Stimulated activated CD8-positive, alpha-beta memory T cell treated with anti-CD3 and anti-CD28 coated beads, Interleukin-4, amount 100 ng/mL, for 1 hour (primary cell): ENCODE measurements at places on chromosomes 12 and 14.

- DNase-seq = peak; percentile 21
Observed at GRCh38 chr12:46373301-46374296, 1.0 kb upstream of the SLC38A2 start.

GRCh38 chr14:75220156-75220555, 43.7 kb upstream of the TMED10 start:
- DNase-seq = no peak

GRCh38 chr14:94317259-94317658, 5.9 kb downstream of the SERPINA6 start:
- DNase-seq = no peak

- no peak for DNase-seq
Observed at GRCh38 chr12:80802652-80803400, 86.1 kb downstream of the MYF5 start.

- DNase-seq = no peak
Observed at GRCh38 chr12:68078737-68079136, 80.8 kb downstream of the IFNG start.

- no peak for DNase-seq
Observed at GRCh38 chr14:73630009-73630780, 14.6 kb upstream of the DNAL1 start.

DNA sequence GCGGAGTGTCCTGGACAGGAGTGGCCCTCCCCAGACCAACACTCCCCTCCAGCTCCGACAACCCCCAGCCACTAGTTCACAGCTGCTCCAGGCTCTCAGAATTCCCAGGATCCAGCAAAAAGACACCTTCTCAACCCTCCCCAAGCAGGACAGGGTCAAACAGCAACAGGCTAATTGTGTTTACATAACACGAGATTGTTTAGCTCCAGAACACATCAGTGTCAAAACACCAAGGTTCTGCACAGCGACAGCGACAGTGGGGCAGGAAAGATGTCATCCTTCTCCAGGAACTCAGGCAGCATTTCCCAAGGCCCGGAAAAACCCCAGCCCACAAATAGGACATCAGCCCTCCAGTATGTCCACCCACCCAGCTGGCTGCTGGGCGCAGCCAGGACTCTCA, 16.5 kb downstream of the ITPK1 start:
- no peak for DNase-seq

- DNase-seq = no peak
Observed at GRCh38 chr12:119748497-119748896, 80.6 kb downstream of the PRKAB1 start.

GRCh38 chr12:1744932-1745331, 54.1 kb downstream of the ADIPOR2 start:
- DNase-seq = no peak

DNA sequence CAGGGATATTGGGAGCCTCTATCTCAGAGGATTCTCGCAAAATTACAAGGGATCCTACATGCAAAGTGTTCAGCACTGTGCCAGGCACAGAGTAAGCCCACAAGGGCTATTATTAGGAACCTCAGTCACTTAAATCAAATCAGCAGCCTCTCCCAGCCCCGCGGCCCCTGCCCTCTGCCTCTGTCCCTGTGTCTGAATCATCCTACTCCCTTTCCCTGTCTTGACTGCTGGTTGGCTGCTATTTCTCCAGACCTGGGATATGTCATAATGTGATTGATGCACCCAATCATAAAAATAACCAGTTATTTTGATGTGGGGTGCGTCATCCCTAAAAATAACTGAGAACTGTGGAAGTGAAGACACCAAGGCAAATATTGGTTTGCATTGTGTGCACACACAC, 176.3 kb downstream of the KSR2 start:
- no peak for DNase-seq

GRCh38 chr14:87181288-87181687, 811.7 kb downstream of the GALC start:
- no peak for DNase-seq

GRCh38 chr12:2583642-2584401, 210.9 kb upstream of the FKBP4 start:
- no peak for DNase-seq

DNA sequence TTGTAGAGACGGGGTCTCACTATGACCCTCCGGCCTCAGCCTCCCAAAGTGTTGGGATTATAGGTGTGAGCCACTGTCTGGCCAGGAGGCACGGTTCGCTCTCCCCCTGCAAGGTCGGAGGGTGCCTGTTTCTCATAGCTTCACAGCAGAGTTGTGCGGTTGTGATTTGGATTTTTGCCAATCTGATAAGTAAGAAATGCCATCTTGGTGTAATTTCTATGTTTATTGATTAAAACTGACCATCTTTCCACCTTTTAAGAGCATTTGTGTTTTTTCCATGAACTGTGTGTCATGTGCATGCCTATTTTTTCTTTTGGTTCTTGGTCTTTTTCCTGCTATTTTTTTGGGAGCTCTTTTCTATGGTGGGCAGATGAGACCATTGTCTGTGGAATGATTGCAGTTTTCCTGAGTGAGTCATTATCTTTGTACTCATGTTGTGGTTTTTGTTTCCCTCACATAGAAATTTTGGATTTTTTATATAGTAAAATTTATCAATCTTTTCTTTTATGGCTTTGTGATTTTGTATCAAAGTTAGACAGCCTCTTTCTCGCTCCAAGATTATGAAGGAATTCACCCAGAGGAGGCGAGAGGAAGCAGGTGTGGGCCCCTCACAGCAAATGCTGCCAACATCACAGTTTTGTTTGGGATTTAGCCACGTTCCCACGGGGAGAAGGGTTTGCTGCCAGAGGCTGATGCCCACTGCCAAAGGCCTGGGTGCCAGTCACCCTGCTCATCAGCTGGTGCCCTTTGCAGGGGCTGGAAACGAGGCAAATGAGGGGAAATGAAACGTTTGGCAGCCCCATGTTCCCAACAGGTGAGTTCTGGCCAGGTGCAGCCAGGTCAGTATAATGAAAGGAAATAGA, 47.2 kb downstream of the RFX4 start:
- DNase-seq = no peak

DNA sequence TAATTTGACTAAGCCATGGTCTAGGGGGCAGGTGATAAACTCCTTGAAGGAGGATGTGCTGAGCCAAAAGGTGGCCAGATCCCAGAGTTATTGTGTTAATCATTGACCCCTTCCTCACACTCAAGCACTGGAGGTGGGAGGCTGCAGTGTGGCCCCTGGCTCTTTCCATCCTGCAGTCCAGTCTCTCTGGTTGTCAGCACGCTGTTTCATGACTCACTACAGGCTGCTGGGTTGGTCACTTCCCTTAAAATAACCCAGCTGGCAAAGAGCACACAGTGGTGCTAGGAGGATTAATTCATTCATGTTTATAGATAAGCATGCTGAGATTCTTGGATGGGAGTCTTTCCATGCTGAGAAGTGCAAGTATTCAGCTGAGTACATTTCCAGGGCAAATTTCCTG, 228.9 kb downstream of the ANO2 start:
- no peak for DNase-seq

- no peak for DNase-seq
Observed at GRCh38 chr12:110561471-110562201, 21.5 kb downstream of the PPTC7 start.

DNA sequence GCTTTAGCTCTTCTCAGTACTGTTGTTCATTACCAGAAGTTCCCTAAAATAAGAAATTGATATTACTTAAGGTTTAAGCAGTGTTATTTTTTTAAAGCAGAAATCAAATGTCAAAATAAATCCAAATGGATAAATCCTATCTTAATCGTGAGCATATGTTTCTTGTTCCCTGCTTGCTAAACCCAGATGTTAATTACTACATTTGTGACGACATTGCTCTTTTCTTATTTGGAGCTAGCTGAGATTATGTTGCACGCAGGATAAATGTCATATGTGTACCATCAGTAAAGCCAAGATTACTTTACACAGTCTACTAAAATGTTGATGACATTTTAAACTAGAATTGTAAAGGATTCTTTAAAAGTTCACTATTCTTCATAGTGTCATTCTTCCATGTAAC, 157.5 kb downstream of the PLCZ1 start:
- no peak for DNase-seq

DNA sequence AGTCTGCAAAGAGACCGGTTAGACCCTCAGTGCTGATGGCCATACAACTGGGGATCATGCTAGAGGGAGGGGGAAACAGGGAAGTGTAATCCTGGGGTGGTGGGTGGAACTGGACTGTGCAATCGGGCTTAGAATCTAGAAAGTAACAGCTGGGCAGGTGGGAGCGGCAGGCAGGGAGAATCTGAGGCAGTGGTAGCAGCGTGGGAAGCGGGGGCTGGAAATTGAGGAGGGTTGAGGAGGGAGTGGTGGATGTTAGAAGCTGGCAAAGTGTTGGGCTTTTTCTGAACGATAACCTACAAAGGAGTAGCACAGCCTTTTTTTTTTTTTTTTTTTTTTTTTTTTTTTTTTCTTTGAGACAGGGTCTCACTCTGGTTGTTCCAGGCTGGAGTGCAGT, 3.1 kb upstream of the IGFBP6 start:
- no peak for DNase-seq

DNA sequence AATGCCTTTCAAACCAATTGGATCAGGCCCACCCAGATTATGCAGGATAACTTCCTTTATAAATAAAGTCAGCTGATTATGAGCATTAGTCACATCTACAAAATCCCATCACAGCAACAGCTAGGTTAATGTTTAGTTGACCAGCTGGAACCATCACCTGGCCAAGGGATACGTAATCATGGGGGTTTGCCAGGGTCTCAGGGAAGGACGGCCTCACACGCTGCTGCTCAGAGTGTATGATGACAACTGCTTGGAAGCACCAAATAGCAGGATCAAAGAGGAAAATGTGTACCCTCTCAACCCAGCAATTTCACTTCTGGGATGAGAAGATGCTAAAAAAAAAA, 162.6 kb downstream of the SLC15A4 start:
- no peak for DNase-seq

DNA sequence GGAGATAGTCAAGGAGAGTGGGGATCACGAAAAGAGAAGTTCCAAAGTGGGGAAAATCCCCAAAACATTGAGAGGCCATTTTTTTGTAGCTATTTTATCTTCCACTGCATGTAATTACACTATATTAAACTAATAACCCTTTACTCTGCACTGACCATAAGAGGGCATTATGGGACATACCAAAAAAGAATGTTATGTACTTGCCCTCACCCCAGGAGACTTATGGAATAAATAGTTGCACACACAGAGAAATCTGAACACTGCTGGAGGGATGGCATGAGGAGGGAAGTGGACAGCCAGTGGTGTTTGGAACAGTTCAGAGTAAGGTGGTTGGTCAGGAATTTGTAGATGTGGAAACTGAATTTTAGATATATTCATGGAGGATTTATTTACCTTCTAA, 422.9 kb downstream of the SNAPC1 start:
- no peak for DNase-seq

DNA sequence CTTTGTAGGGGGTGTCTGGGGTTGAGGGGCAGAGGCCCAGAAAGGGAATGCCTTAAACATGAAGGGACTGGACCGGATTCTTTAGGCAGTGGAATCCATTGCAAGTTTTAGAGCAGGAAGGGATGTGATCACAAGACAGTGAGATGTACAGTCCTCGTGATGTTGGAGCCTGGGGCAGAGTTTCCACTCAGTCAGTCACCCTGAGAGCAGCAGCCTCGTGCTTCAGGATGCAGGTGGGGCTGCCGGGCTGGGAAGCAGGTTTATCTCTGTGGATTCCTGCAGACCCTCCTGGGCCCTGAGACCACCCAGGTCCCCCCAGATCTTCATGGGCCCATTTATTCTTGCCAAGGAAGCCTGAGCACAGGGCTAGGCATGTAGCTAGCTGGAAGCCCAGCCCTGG, 38.5 kb downstream of the RIN3 start:
- DNase-seq = no peak

DNA sequence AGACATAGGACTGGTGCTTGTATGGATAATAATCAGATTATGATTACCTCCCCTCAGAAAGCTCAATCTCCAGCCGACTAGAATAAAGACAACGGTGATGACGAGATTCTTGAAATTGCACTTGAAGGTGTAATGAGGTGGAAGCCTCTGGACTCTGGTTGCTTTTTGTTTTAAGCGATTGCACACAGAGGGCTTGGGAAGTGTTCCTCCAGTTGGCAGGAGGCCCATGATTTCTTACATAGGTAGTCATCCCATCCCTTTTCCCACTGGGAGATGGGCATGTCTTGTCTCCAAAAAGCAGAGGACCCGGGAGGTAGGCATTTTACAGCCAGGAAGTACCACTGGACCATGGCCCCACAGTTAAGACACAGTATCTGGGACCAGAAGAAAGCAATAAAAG, 165.7 kb upstream of the FKBP4 start:
- DNase-seq = no peak

- DNase-seq = no peak
Observed at GRCh38 chr14:60272177-60272576, 23.2 kb downstream of the PPM1A start.

DNA sequence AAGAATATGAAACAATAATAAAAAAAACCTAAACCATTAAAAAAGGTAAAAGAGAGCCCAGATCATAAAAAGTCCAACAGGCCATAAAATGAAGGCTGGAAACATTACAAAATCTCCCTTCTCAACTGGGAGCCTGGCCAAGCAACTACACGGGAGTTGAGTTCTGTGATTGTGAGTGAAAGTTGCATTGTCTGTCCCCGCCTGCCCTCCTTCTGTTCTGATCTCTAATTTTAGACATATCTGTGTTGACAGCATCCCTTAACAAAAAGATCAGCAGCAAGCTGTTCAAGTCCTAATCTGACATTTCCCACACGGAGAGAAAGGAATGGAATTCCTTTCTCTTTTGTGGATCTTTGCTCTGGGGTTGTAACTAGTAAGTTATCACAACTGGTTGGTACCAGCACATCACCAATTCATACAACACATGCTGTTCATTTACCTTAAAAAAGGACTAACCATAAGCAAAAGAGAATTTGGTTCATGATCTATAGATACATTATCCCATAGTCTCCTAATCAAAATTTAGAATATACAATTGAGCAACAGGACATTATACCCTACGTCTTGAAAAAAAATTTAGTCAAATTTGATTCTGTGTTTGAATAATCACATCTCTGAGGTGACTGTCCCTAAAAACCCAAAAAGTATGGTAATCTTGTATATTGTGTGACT, 205.1 kb upstream of the GZMB start:
- no peak for DNase-seq

DNA sequence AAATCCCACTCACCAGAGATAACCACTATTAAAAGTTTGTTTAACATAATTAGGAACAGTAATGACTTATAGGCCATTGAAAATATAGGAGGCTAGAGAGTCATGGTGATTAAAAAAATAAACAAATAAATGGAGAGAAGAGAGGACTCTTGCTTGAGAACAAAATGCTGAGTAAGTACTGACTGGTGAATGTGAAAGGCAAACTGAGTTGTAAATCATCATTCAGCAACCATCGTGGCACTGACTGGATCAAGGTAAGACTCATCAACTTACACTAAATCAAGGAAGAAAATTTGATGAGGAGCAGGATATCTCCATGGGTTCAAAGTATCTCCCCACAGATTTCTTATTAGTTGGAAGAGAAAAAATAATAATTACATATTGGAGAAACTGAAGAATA, 14.1 kb upstream of the YBX3 start:
- no peak for DNase-seq

DNA sequence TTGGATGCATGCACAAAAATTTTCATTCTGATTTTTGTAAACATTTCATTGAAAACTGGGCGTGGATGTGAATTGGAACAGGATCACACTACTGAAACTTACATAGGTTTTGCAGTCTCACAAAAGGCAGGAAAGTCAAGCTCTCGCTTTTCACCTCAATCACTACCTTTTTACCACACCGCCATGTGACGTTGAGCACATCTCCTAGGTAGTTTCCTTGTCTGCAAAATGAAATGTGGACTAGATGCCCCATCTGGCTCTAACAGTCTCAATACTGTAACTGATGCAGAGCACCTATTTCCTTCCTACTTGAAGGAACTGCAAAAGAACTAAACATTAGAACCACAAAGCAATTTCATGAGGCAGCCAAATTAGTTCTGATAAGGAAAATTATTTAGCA, 4.4 kb upstream of the YY1 start:
- DNase-seq = no peak
